ENCODE measurements at places on chromosomes 5 and 9.

- DNase-seq, result no peak
These were observed 364.6 kb upstream of the PTGER4 start for GRCh38 chr5:40315126-40315525.

DNA sequence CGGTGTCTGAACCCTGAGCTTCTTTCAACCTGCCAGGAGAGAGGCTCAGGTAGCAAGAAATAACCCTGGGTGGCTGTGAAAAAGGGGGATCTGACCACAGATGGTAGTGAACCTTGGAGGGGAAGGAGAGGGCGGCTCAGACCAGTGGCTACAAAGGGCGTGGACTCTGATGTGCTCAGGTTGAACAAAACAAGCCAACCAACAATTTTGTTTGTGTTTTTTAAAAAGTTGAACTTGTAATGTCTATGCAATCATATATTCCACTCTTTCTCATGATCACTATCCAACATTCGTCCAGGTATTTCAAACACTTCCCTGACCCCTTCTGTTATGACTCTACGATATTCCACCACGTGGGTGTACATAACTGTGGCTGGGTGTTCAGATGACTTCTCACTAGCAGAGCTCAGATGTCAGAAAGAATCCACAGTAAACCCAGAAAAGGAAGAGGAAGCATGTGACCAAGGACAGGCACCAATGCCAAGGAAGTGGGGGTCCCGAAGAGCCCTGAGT, 20.0 kb downstream of the PTPN3 start:
- DNase-seq, result no peak

DNA sequence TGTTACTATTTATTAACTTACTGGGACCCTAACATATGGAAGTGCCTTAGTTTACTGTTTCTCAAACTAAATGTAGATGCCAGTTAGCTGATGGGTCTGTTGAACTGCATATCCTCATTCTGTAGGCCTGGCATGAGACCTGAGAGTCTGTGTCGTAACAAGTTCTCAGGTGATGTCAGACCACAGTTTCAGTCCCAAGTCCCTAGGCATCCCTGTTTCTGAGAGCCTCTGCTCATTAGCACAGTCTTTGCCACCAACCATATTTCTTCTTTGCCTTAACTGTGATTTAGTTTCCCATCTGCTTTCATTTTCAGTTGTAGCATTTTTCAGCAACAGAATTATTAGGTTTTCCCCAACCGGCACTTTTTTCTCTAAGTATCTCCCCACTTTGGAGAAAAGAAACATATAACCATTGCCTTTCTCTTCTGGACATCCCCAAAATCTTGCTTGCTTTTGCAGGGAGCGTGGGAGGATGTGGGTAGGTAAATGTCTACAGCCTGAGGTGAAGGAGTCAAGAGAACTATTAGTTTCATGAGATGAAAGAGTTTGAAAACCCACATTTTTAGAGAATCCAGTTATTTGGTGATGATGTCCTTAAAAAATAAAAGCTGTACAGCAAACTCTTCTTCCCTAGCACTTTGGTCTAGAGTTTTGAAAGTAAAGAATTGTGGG, 74.6 kb downstream of the NUDT12 start:
- no peak for DNase-seq

GRCh38 chr5:169753795-169754194, 116.7 kb downstream of the DOCK2 start:
- no peak for DNase-seq

- no peak for DNase-seq
These were observed 245.2 kb upstream of the IRX2 start for GRCh38 chr5:2996687-2997086.

DNA sequence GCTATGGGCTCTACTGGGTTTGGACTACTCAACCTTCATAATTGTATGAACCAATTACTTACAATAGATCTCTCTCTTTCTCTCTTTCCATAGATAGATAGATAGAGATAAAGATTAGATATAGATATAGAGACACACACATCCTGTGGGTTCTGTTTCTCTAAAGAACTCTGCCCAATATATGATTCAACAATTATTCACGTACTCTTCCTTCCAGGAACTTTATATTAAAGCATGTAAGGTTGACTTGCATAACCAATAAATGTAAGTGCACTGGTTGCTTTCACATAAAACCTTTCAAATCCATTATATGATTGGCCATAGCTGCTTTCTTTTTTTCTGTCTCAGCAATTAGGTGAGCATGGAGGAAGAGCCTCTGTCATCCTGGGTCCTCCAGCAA, 46.7 kb upstream of the CDH18 start:
- DNase-seq, result no peak

DNA sequence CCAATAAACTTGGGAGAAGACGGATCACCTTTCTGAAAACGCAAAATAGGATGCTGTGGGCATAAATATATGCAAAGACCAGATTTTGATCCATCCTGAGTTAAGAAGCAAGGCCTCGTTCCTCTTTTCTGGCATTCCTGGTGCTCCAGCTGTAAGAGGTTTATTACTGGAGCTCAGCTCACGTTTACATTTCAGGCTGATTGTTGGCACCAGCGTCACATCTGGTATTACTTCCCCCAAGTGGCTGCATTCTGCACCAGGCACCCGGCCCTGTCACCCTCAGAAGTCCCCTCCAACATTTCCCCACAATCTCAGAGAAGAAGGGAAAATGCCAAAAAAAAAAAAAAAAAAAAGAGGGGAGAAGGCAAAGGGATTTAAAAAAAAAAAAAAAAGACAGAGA, 348.7 kb downstream of the SLIT3 start:
- DNase-seq, result no peak

- DNase-seq, result no peak
These were observed at the start of gene GTF3C4 for GRCh38 chr9:132670457-132671391. Gene GTF3C4, plus strand, starts transcription at chr9:132670464. Its CDS starts 135 bp downstream, at chr9:132670599.

DNA sequence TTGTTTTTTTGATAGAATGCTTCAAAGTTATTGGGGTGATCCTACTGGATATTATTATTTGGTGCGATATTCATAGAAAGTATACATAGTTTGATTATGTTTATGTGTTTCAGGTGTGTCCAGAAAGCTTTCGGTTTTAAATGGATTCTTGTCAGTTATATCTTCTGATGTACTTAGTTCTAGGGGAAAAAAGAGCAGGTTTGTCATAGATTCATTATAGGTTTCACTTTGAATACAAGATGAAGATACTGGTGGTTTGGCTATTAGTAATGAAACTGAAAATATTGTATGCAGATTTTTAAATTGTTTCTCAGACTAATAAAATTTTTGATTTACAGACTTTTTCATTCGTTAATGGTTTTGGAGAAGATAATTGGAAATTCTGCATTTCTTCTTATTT, 98.9 kb downstream of the MAN2A1 start:
- no peak for DNase-seq

- no peak for DNase-seq
These were observed 83.6 kb upstream of the PCSK1 start for GRCh38 chr5:96516631-96517071.

GRCh38 chr5:42680046-42680445, 76.6 kb upstream of the CCDC152 start:
- DNase-seq, result no peak

- no peak for DNase-seq
These were observed 50.0 kb downstream of the UNC13B start for GRCh38 chr9:35211854-35212253.

DNA sequence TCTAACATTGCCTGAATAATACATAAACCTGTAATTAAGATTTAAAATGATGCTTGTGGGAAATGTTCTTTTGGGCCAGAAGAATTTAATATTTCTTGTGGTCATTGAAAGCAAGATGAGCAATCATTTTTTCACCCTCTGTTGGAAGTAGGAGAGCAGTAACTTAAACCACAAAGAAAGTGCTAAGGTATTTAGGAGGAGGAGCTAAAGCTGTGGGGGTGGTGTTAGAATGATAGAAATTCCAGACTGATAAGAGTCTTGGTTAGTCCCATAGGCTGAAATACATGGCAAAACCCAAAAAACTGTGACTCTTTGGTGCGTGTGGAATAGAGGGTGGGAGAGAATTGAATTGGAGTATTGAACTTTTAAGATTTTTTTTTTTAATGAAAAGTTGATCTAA, 247.0 kb downstream of the YTHDC2 start:
- no peak for DNase-seq

GRCh38 chr5:82863266-82863665, 213.9 kb downstream of the TMEM167A start:
- no peak for DNase-seq

DNA sequence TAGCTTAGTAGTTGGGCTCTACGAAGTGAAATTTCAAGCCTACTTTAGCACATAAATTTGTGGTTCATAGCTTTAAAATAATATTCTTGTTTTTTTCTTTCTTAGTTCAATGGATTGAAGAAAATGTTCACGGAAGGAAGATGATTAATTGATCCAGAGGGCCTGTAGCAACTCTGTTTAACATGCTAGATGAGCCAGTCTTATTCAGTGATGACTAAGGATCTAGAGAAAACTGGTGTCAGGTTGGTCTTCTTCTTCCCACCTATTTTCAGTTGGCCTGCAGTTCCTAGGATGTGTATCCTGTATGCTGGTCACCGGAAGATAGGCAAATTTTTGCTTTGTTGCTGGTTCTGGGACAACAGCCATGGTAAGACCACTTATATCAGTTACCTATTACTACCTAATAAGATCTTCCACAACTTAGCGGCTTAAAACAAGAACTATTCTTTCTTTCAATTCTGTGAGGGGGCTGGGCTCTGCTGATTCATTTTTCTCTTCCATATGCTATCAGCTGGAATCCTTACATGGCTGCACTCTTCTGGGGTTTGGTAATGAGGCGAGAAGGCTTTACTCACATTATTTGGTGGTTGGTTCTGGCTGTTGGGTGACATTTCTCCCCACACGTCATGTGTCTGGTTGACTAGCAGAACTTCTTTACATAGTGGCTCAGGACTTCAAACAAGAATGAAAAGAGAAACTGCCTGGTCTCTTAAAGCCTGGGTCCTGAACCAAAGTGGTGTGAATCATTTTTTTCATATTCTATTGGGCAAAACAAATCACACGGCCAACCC, 182.7 kb upstream of the ACTBL2 start:
- DNase-seq, result no peak

- DNase-seq, result no peak
These were observed 492.4 kb upstream of the KLF4 start for GRCh38 chr9:107982001-107982400.

DNA sequence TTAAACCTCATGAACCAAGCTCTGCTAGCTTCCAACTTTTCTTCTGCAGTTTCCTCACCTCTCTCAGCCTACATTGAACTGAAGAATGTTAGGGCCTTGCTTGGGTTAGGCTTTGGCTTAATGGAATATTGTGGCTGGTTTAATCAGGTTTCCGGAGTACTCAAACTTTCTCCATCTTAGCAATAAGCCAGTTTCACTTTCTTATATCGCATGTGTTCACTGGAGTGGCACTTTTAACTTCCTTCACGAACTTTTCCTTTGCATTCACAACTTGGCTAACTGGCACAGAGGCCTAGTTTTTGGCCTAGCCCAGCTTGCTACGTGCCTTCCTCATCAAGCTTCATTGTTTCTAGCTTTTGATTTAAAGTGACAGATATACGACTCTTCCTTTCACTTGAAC, 81.0 kb upstream of the MAST4 start:
- no peak for DNase-seq

DNA sequence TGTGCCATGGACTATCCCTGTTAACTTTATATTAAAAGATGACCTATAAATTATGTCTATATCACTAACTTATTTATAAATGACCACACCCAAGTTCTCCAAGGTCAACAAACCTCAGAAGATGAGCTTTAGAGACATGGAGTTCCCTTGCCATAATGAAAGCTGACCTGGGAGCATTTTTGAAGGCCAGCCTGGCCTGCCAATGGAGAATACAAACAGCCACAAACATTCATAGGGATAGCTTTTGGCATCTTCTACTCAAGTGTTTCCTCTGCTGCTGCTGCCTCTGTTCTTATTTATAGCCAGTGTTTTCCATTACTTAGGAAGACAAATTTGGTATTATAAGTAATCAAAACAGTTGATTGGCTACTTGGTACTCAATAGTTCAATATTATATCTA, 117.3 kb upstream of the ADAMTS19 start:
- no peak for DNase-seq

GRCh38 chr9:109483744-109484429, 14.2 kb downstream of the PTPN3 start:
- DNase-seq, result no peak

- DNase-seq, result no peak
These were observed 35.0 kb upstream of the HMGCS1 start for GRCh38 chr5:43348207-43348606.

Measured in SK-N-MC (cell line).